Activated T-helper 17 cell treated with anti-CD3 and anti-CD28 coated beads, Interleukin-2, amount 50 U/mL, for 72 hours (primary cell): ENCODE measurements at places on chromosomes 12 and 14. TPM values are rescaled to one million over a fixed set of nuclear protein-coding genes. Genes with fewer than 3 reads are reported as not detected.

DNA sequence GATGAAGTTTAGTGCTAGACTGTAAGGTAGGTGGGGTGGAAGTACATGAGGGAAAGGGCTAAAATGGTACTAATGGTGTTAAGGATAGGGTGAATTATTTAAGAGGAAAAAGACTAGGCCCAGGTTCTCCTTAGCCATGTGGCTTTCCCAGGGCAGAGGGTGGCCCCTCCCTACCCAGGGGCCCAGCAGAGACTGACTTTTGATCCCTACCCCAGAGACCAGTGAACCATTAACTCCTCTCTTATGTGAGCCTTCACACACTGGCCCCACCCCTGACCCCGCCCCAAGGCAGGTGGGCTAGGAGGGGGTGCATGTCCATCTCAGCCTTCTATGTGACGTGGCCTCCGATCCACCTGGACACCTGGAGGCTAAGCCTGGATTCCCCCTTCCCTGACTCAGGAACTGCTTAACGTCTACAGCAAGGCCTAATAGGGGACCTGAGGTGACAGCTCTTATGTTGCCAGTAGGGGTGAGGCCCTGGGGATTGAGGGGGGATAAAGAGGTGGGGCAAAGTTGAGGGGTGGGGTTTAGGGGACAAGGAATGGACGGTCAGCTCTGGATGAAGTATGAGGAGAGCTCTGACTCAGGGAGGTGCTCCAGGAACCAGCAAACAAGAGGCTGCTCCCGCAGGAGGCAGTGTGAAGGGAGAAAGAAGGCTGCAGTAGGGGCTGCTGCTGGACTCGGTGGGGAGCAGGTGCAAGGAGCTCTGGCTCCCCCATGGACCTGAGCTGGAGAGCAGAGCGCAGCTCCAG, 757 bp downstream of the SLC39A5 start:
- no peak for ATAC-seq

DNA sequence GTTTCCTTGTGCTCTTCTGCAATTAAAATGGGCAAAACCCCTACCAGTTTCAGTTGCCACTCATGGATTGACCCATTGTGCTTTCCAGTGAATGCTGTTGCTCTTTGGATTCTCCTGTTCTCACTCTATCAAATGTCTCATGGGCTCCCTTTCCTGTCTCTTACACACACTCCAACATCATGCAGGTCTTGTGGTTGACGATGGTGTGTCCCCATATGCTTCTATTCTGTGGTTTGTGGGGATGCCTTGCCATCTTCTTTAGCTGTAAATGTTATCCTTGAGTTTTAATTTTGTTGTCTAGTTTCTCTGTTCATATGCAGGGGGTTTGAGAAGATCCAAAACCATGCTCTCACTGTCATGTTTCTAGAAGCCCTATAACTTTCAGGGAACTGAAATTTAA, 31.9 kb upstream of the FBXO34 start:
- ATAC-seq: no peak

- ATAC-seq: no peak
These were observed 71.1 kb upstream of the PLEKHA5 start for GRCh38 chr12:19058235-19059021.

The ACOT6 gene
- not detected for total RNA-seq

The DLGAP5 gene
- 102 TPM for total RNA-seq
